Putamen (tissue), 1 donor: ENCODE measurements at places on chromosomes 7 and 10.
A peak's percentile ranks its signal among the peaks of the same experiment; 100 is the strongest.

DNA sequence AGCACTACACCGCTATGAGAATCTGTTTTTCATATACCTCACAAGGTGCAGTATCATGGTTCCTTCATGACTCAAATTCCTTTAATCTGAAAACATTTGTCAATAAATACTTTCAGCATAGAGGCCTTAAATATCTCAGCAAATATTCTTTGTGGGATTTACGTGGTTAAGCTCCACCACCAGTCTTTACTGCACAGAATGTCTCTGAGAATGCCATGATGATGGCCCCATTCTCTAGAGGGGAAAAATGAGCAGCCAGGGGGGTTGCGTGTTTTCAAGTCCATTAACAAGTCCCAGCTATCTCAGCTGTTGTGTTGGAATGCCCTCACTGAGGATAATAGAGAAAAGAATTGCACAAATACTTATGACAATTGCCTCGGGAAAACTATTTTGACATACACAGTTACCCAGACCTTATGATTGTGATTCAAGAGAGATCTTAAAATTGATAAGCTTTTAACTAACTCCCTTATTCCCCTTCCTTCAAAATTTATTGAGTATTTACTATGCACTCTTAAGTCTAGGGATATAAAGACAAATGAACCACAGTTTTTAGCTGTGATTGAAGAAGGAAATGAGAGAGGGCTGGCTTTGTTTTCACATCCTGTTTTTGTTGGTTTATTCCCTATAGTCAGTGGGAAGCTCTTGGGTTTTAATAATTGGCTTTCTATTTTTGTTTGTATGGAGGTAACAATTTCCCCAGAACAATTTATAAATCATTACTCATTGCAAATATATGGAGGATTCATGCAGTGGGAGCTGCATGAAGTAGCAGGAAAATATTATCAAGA, 176.5 kb upstream of the VWC2 start:
- no peak for DNase-seq

- no peak for DNase-seq
These were observed 35.6 kb upstream of the CNPY1 start for GRCh38 chr7:155581954-155582353.

- no peak for DNase-seq
These were observed 80.1 kb downstream of the SH2D4B start for GRCh38 chr10:80617807-80618206.

GRCh38 chr10:70272925-70273316, 10.9 kb downstream of the NPFFR1 start:
- no peak for DNase-seq

- DNase-seq = no peak
These were observed 6.6 kb upstream of the CALML3 start for GRCh38 chr10:5518143-5518542.

DNA sequence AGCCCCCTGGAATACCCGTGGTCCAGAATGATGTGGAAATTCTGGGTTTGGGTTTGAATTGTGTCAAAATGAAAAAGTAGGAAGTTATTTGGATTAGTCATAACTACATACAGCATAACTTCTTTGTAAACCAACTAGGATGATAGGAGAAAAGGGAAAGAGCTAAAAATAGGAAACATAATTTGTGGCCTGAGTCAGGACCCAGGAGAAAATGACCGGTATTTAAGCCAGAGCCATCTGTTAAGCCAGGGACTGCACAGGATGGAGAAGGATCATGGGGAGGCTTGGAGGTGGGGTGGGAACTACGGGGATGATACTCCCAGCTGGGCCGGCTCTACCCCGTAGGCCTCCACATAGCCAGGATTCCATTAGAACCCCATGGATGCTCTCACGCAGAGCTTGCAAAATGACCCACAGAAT, 98.6 kb downstream of the MYOF start:
- DNase-seq = no peak

DNA sequence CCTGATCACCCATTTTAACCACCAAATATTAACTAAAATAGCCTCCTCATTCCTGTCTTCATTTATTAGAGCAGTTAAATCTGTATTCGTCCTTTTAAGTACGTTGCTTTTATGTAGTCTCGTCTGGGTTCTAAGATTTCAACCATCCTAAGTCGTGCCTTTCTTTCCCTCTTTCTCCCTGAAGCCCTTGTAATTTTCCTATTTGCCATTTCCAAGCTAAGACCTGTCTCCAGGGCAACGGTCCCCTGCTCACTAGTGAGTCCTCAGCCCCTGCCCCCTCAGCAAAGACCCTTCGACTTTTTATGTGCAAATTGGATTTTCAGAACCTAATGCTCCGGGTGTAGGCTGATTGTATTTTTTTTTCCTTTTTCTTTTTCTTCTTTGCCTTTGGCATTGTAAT, 16.1 kb upstream of the MEST start:
- no peak for DNase-seq

GRCh38 chr7:55149001-55149400, 130.2 kb downstream of the EGFR start:
- no peak for DNase-seq

- no peak for DNase-seq
These were observed 134.1 kb downstream of the FZD1 start for GRCh38 chr7:91398341-91398740.

DNA sequence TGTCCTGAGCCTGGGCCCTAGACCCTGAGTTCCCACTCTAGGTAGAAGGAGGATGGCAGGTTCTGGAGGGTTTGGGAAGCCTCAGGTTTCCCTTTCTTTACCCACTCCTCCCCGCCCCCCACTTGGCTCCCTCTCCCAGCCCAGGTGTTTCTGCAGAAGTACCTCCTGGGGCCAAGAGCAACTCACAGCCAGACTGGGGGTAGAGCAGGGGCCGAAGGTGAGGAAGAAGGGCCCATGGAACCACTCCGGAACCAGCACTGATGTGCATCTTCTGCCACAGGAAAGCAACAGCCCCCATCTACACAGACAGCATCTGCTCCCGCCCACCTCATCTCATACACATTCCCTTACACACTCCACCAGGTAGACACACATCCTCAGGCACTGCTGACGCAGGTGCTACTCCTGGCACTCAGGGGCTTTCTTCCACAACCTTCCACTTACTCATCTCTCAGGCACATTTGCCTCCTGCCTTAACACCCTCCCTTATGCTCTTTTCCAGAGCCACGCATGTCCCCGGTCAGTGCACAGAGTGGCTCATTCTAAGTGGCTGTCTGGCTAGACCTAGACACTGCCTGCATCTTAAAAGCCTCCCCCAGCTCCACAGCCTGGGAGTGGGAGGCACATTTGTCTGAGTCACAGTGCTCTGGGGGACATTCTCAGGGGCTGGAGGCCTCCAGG, 1.8 kb downstream of the EPHB6 start:
- DNase-seq = peak; percentile 68

- no peak for DNase-seq
These were observed 12.7 kb upstream of the SNX8 start for GRCh38 chr7:2326951-2327350.

GRCh38 chr10:63390521-63390920, 75.3 kb downstream of the JMJD1C start:
- no peak for DNase-seq

- DNase-seq = no peak
These were observed 320.0 kb downstream of the ZNF716 start for GRCh38 chr7:57769958-57770357.

GRCh38 chr7:24842029-24842428, 84.8 kb upstream of the GSDME start:
- DNase-seq = no peak

DNA sequence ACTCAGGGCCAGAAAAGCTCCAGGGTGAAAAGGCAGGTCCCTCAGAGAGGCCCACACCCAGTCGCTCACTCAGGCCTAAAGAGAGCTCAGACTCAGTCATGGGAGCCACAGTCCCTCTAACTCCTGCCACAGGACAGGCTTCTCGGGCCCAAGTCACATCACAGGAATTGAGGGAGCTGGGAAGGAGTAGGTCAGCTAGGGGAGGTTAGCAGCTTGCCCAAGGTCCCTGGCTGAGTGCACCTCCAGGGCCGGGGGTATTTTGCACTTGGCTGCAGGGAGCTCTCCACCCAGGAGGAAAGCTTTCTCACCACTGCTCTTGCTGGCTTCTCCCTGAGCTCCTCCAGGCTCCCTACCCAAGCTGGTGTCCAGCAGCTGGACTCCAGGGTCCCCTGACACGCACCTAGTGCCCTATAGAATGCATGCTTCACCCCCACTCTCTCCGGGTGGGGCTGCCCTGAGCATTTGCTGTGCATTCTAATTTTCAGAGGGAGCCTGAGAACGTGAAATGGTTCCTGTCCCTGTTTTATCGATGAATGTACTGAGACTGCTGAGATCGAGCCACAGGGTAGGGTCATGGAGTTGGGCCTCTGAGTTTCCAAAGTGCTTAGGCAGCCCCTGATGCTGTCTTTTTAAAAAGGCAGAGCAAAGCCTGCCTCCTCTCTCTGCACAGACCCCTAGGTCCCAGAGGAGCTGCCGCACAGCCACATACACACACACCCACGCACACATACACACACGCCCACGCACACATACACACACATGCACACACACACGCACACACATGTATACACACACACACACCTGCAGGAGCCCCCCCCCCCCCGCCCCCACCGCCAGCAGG, 37.9 kb upstream of the RET start:
- no peak for DNase-seq

GRCh38 chr10:123842692-123843385, 48.8 kb downstream of the CPXM2 start:
- DNase-seq = peak; percentile 53

GRCh38 chr10:132063432-132063831, 2.3 kb upstream of the JAKMIP3 start:
- DNase-seq = no peak

GRCh38 chr7:133050200-133050995, 31.5 kb downstream of the CHCHD3 start:
- DNase-seq = no peak

GRCh38 chr10:59366290-59366689, 3.9 kb upstream of the FAM13C start:
- DNase-seq = peak; percentile 83

- DNase-seq = no peak
These were observed 656.6 kb downstream of the INHBA start for GRCh38 chr7:41046221-41046761.

DNA sequence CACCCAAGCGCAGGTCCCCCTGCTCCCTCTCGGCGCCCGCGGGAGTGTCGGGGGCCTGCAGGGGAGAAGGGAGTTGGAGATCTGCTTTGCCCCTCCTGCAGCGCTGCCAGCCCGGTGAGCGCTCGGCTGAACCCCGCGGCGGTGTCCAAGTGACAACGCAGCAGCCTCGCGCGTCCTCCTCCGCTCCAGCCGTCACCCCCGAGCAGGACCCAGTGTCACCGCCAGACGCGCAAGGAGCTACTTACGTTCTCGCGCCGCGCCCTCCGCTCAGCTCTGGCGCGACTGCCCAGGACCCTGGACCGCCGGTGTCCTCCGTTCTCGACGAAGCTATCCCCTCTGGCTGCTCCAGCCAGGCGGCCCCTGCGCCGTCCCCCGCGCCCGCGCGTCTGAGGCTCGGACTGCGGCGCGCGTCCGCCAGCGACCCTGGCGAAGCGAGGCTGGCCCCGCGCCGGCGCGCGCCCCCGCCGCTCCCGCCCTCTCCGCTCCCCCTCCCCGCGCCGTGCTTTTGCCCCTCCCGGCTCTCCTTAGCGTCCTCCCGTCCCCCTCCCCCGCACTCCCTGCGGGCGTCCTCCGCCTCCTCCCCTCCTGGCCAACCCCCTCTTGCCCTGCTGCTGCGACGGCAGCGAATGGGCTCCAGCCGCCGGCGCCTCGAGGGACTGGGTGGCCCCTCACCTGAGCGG, at the start of gene NRCAM:
Gene NRCAM (minus strand): TSS at position 439 of the 680 bp plus-strand sequence. CDS start 216,372 bp downstream, outside the sequence.
- DNase-seq = peak; percentile 60

DNA sequence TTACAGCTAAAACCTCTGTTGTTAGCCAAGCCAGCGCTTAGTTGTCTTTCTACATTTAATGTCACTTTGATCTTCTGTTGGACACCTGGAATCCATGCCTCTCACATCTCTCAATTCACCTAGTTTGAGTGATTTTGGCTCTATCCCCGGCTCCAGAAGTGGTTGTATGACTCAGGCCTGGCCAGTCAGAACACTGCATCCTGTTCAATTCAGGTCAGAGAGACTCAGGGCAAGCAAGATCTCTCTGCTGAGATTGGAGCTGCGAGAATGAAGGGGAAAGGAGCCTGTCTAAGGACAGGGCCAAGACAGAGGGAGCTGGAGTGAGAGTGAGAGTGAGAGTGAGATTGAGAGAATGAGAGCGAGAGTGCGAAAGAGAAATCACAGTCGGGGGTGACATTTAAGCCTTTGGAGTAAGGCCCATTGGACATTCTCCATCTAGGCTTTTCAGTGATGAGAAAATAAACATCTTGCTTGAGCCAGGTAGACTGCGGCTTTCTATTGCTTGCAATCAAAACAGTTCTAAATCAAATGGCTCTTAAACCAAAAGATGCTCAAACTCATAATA, 83.3 kb upstream of the DYNC1I1 start:
- DNase-seq = no peak

DNA sequence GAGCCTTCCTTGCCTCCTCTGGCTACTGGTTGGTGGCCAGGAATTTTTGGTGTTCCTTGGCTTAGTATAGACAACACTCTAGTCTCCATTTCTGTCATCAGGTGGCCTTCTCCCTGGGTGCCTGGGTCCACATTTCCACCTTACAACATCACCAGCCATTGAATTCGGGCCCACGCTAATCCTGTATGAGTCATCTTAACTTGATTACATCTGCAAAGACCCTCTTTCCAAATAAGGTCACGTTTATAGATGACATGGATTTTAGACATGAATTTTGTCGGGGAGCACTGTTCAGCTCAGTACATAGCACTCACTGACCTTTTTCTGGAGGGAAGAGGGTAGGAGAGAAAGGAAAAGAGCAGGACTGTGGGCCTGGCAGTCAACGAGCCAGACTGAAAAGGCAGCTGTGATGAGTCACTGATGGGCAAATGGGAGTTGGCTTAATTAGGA, 39.4 kb downstream of the MMRN2 start:
- DNase-seq = no peak

DNA sequence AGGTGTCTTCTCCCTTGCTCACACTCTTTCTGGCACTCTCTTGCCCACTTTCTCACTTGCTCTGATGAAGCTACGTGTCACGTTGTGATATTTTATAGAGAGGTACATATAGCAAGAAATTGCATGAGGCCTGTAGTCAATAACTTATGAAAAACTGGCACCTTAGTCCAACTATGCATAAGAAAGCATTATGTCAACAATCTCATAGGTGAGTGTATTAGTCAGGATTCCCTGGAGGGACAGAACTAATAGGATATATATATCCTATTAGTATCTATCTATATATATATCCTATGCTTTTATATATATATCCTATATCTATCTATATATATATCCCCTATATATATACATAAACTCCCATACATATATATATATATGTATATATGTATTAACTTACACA, 18.8 kb upstream of the MDFIC start:
- DNase-seq = no peak
